ENCODE measurements at places on chromosomes 1 and 21.

GRCh38 chr1:121458291-121459048 lies 273.7 kb downstream of the SRGAP2C start:
- no peak for DNase-seq

GRCh38 chr1:85276978-85277639 lies 677 bp upstream of the BCL10 start:
- DNase-seq: no peak

- DNase-seq: no peak
Observed at GRCh38 chr1:164561007-164561406, 2.0 kb downstream of the PBX1 start.

DNA sequence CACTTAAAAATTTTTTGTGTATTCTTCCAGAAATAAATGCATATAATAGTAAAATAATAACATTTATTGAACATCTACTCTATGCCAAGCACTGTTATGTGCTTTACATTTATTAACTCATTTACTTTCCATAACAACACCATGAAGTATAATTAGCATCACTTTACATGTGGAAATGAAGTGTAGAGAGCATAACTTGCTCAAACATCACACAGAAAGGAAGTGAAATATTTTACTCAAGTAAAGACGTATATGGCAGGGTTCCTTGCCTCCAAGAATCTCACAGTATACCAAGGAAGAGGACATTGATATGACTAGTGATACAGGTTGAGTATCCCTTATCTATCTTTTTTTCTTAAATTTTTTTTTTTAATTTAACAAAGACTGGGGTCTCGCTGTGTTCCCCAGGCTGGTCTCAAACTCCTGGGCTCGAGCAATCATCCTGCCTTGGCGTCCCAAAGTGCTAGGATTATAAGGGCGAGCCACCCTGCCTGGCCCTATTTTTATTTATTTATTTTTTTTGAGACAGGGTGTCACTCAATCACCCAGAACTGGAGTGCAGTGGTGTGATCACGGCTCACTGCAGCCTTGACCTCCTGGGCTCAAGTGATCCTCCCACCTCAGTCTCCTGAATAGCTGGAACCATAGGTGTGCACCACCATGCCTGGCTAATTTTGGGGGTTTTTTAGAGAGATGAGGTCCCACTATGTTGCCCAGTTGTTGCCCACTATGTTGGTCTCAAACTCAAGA lies 7.7 kb upstream of the CLIC4 start:
- no peak for DNase-seq

DNA sequence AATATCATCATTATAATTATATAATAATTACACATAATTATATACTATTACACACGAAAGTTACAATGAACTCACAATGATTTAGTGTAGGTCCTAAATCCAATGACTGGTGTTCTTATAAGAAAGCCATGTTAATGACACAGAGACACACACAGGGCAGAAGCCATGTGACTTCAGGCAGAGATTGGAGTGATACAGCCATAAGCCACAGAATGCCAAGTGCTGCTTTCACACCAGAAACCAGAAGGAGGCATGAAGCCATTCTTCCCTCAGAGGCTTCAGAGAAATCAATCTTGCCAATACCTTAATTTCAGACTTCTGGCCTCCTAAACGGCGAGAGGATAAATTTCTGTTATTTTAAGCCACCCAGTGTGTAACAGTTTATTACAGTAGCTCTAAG lies 147.4 kb upstream of the KRTAP19-8 start:
- no peak for DNase-seq

GRCh38 chr1:22334860-22335550 lies 116.6 kb upstream of the ZBTB40 start:
- no peak for DNase-seq

GRCh38 chr1:116324411-116324810 lies 48.6 kb upstream of the ATP1A1 start:
- no peak for DNase-seq

Measured in stimulated activated CD4-positive, alpha-beta T cell treated with anti-CD3 and anti-CD28 coated beads, Interleukin-2, amount 100 ng/mL, for 24 hours (primary cell).